ENCODE measurements at places on chromosomes 11 and 22.
A peak's percentile ranks its signal among the peaks of the same experiment; 100 is the strongest.

DNA sequence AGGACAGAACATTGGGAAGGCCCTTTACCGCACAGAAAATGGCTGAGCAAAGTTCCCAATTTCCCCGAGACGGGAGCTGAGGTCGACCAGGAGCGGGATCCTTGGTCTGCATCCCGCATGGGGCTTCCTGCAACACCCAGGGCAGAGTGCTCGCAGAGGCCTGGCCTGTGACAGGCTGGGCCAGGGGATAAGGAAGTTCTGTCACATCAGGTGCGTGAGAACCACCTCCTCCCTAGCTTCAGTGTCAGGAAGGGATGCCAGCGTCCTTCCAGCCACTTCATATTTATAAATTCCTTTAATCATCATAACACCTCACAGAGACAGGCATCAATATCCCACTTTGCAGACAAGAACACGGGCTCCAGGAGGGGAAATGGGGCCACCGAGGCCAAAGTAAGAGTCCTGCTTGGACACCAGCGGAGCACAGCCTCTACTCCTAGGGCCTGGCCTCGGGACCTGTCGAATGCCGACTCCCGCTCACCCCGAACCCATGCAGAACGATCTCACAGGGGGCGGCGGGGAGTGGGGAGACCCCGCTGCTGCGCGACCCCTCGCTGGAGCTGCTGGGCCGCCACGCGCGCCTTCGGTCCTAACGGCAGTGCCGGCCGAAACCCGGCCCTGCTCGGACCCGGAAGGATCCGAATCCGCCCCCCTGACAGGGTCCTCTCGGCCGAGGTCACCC, 532 bp downstream of the BET1L start:
- DNase-seq: no peak

- no peak for DNase-seq
These were observed 16.5 kb downstream of the MCAM start for GRCh38 chr11:119300198-119300964.

DNA sequence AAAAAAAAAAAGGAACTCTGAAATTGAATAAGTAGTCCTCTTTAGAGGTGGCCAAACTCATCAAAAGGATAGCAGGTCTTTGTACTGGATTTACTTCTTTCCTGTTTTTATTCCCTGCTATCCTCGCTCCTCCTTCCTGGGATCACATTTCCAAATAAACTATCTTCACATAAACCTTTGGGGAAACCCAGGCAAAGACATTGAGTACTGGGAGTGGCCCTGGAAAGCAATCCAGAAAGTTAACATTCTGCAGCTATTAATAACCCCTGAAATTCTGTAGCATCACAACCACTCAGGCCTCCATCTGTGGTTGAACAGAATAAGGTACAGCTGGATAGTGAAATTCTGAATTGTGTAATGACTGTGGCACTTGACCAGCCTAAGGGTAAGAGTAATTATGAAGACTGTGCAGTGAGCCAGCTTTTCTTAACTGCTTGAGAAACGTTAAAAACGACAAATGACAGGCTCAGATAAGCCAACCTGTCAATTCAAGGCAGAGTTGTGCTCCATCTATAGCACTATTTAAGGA, 58.8 kb downstream of the ISX start:
- no peak for DNase-seq

DNA sequence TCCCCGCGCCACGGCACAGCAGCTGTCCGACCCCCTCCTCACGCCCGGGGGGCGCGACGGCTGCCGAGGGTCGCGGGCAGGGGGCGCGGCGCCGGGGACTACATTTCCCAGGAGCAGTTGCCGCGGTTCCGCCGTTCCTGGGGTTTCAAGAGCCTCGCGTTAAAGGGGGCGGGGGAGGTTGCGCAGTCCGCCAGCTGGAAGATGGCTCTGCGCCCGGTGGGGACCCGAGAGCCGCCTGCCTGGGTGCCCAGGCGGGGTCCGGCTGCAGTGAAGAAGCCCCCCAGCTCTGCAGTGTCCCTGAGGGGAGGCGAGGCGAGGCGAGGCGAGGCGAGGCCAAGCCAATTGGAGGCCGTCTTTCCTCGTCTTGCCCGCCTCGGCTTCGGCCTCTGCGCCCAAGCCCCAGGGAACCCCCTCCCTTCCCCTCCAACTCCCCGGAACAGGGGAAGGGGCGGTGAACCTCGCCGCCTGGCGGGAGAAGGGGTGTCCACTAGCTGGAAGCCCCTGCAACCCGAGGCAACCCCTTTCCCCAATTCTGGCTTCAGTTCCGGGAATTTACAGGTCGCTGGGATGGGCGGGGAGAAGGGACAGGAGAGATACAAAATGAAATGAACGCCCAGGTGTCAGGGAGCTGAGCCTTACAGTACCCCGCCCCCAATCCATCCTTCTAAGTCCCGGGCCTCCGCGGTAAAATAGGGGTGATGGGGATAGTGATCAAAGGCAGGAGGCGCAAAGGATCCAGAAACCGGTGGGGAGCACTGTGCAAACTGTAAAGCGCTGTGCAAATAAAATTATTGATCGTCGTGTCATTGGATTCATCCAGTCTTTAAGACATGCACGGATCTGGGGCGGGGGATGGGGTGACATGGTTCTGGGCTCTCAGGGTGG, 5.2 kb upstream of the GCAT start:
- peak; percentile 53 for DNase-seq

DNA sequence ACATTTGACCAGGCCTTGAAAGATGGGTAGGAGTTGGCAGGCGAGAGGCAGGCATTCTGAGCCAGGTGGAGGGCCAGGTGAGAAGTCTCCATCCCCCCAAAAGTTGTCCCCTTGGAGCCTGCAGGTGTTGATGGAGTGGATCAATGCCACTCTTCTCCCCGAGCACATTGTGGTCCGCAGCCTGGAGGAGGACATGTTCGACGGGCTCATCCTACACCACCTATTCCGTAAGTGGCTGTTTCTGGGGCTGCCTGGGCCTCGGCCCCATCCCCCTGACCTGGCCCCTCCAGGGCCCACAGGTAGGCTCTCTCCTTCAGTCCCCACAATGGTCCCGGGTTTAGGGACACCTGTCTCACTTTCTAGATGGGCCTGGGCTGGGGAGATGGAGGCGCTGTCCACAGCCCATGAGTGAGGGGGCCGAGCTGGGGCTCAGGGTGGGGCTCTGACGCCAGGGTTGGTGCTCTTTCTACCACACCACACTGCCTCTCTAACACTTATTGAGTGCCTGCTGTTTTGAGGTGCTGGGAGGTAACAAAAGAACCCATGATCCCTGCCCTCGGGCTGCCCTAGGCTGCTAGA, 7.0 kb downstream of the PARVG start:
- no peak for DNase-seq

DNA sequence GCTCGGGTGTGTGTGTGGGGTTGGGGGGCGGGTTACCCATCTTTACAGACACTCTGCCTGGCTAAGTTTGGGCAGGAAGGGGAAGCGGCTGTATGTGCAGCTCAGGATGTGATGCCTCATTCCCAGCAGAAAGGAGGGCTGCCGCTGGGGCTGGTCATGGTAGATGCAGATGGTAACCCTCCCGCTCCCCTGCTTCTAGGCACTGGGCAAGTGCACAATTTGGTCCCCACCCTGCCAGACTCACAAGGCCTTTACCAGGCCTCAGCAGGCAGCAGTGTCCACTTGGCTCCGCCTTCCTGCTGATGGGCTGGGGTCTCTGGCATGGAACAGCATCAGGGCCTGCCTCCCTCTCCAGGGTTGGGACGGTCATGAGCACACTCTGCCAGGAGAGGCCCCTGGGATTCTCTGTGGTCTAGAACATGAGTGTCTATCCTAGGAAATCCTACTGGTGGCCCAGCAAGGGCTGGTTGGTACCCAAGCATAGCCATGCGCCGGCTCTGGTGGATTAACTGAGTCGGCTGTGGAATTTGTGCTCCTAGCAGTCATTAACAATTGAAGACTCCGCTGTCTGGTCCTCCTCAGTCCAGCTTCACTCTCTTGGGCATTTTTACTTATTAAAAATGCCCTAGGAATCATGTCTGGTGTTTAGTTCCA, 4.2 kb downstream of the LMO1 start:
- DNase-seq: no peak

GRCh38 chr11:30583476-30584280, 2.5 kb downstream of the MPPED2 start:
- peak; percentile 40 for DNase-seq

GRCh38 chr11:34183848-34184391, 78.5 kb downstream of the NAT10 start:
- DNase-seq: no peak

DNA sequence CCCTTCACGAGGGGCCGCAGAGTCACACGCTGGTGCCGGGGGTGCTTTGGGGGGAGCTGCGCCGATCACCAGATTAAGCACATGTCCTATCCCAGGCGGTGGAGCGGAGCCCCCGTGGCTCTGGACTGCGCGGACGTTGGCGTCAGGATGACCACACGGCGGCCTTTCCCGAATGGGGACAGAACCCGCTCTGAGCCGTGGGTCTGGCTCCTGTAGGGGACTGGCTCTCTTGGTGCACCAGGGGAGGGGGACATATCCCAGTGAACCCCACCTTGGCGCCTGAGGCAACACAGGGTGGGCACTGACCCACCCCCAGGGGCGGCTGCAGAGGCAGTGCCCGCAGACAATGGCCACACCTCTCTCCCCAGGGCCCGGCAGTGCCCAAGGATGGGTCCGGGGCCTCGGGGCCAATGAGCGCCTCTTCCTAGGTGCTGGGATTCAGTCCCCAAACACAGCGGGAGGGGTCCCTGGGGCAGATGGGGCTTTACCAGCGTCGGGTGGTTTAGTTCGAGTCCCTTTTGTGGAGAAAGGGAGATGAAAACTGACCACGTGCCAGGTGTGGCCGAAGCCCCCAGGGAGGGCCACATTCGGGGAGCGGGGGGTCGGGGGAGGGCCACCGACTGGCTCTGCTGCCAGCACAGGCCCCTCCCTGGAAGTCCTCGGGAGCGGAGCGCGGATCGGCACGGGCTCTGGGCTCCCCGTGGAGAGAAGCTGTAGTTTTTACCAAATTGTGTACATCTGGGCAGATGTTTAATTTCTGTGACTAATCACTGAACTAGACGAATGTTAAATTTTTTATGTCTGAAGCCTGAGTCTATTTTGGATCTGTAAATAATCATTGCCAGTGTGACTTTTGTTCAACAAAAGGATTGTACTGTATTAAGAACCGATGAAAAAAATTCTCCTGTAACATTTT, 58.9 kb downstream of the GRAMD4 start:
- no peak for DNase-seq

DNA sequence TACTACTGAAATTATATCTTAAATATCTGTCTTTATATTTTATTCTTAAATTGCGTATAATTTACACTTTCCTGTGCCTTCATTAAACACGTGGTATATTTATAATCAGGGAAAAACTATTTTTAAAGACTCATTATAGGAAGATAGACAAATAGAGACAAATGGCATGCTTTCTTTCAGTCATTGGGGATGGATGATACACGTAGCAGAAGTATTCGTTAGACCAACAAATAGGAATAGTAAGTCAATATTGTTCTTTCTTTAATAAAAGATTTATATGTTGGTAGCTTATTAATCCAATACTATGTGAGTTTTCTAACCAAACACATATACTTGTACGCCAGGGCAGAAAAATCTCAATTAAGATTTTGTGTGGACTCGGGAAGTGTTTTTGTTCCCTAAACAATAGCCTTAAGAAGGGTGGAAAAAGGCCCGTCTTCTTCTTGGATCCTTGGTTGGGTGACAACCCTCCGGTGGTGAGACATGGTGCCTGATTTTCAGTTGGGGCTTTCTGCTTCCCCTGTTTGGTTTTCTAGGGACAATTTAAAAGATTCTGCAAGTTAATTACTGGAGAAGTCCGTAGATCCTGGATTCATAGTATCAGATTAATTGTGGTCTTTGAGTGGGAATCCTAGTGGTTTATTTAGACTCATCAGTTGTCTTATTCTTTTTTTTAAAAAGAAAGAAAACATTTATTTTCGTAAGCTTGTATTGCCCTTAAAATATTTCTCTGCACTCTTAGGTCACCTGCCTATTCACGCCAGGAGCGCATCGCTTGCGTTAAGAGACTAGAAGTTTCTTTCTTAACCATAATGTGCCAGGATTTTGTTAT, 83.5 kb upstream of the WNT7B start:
- peak; percentile 15 for DNase-seq
